Right forelimb (tissue), 1 donor: ENCODE measurements at places on chromosomes 2 and 18.
A peak's percentile ranks its signal among the peaks of the same experiment; 100 is the strongest.

DNA sequence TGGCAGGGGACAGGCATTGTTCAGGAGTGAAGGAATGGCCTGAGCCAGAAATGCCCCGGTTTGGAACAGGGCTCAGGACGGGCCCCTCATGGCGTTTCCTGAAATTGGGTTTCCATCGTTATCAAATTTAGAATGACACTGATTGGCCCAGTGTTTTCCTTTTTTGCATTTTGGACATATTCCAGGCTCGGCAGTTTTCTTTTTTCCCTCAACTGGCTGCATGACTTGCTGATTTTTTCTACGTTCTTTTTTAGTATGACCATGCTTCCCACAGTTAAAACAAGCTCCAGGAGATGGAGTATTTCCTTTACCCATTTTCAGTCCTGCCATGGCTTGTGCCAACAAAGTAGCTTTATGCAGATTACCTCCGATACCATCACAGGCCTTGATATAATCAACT lies 20.4 kb upstream of the LYG2 start:
- DNase-seq = no peak

GRCh38 chr18:76922107-76922506 lies 99.8 kb downstream of the ZNF236 start:
- peak; percentile 61 for DNase-seq

- DNase-seq = no peak
Measured at GRCh38 chr2:28403370-28403956, 10.8 kb downstream of the FOSL2 start.

GRCh38 chr2:224957540-224958461 lies 84.5 kb downstream of the DOCK10 start:
- no peak for DNase-seq

DNA sequence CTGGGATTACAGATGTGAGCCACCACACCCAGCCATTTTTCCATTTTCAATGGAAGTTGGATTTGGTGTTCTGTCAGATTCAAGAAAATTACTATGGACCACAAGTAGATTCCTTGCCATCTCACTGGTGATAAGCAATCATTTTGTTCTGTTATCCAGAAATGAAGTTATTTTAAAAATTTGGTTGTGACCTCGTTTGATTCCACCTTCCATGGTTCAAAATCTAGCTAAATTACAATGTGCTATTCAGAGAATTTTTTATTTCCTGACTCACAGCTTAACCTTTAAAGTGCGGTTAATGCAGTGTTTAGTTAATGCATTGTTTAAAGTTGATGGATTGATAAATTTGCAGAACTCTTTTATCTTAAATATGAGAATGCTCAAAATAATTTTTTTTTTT lies 243.2 kb upstream of the BOD1L2 start:
- DNase-seq = no peak

GRCh38 chr18:68991286-68991685 lies 193.4 kb downstream of the CCDC102B start:
- DNase-seq = no peak

DNA sequence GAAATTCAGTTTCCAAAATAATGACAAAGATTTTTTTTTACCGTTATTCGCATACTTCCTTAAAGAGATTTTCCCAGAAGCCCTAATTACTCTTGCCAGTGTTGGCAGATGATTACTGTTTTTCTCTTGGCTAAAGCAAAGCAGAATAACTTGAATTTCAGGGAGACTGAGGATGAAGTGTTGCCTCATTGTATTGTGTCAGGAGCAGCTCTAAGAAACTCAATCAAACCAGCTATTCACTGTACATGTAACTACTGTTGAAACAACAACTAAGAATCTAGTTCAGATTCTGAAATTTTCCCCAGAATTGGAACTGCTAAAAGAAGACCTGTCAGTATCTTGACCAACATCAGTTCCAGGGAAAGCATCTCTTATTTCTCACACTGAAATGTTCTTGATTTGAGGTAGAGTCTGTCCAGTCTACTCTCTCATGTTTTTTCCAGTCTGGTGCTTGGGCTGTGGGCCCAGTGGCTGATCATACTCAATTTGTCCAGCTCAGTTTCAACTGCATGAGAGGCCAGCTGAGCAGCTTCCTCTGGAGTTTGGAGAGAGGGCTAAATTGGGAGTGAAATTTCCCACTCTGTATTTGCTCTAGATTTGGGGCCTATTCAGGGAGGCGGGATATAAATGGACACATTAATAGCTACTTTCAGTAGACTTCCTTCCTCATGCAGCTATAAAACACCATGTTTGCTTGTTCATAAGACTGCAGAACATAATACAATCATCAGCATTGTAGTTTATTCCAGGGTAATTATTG lies 78.5 kb downstream of the PPP1R1C start:
- peak; percentile 56 for DNase-seq

GRCh38 chr2:172806493-172806892 lies 70.8 kb downstream of the RAPGEF4 start:
- no peak for DNase-seq

DNA sequence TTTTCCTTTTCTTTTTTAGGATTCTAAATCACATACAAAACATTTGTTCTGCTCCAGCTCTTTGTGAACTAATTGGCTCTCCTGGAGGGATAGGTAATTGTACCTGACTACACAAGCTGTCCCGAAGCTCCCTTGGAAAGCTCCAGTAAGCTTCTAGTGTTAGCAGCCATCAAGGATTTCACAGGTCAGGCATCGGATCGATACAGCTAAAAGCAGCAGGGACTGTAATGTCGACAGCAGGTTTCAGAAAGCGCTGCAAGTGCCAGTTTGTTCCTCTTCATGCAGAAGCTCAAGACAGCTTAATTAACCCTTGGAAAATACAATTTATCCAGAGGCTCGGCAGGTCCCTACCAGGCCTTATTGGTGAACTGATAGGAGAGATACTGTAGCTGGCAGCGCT lies 87.2 kb upstream of the VRK2 start:
- DNase-seq = no peak

GRCh38 chr2:118881490-118882129 lies 34.2 kb upstream of the EN1 start:
- DNase-seq = peak; percentile 66

- no peak for DNase-seq
Measured at GRCh38 chr2:43329637-43330036, 103.2 kb upstream of the ZFP36L2 start.

DNA sequence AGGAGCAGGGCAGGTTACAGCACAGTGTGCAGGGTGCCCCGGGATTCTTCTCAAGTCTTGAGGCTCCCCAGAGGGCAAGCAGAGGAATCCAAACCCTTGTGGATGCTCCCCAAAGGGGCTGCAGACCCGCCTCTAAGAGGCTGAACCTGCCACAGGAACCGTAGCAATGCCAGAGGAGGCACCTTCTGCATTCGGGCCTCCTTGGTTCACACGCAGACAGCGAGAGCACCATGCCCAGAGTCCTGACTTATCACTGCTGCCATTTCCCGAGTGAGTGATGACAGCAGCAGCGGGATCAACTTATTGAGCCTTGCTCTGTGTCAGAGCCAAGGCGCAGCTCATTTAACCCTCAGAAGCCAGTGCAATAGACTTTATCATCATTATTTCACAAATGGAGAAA lies 203.5 kb downstream of the CTIF start:
- no peak for DNase-seq

- DNase-seq = no peak
Measured at GRCh38 chr2:54641988-54642387, 81.5 kb upstream of the EML6 start.

DNA sequence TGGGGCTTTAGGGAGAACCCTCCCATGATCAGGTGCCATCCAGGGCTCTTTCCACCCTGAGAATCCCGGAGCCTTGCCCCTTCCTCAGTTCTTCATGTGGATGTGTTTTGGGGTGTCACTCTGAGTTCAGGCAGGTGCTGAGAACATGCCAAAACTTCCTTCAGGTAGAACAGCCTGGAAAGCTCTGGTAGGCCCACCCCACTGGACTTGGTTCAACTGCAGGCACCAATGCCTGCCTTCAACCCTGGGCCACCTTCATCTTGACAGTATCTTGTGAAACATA lies 85.8 kb downstream of the EPAS1 start:
- DNase-seq = no peak
